ENCODE measurements at places on chromosomes 4 and X. TPM values are rescaled to one million over a fixed set of nuclear protein-coding genes. Genes with fewer than 3 reads are reported as not detected.
A peak's percentile ranks its signal among the peaks of the same experiment; 100 is the strongest.

GLRA3 gene
- polyA plus RNA-seq: 2.1 TPM

DCAF12L2 gene
- polyA plus RNA-seq: 0.20 TPM

P2RY8 gene
- 1.9 TPM for polyA plus RNA-seq

POU3F4 gene
- polyA plus RNA-seq: not detected

ATP2B3 gene
- 13.6 TPM for polyA plus RNA-seq

TMPRSS11D gene
- not detected for polyA plus RNA-seq

RHOXF2 gene
- not detected for polyA plus RNA-seq

P2RY4 gene
- polyA plus RNA-seq: 0.03 TPM

- peak overlapping the region; percentile 98 for H3K4me3 ChIP-seq
- peak; percentile 46 for DNase-seq
- no peaks in the 10 kb centered on the region for H3K36me3 ChIP-seq
These were observed 578 bp downstream of the CHIC2 start for GRCh38 chr4:54063737-54064316.

DNA sequence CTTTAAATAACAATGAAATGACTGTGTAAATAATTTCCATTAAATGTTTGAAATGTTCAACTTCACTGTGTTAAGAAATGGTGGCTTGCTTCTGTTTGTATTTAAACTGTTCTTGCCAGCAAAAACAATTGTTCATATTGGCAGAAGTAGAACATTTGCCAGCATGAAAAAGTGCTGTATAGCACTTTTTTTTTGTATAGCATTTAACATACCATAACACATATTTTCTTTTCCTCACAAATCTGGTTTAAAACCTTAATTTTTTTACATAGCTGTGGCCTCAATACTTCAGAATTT, 94.1 kb downstream of the COX18 start:
- H3K4me3 ChIP-seq: no peak overlapping the region
- no peaks in the 10 kb centered on the region for H3K36me3 ChIP-seq
- peaks cover 3% of the 10 kb centered on the region for H3K27me3 ChIP-seq

GRCh38 chrX:102658556-102658955, 7.3 kb downstream of the GPRASP1 start:
- peaks cover 5% of the 10 kb centered on the region for H3K4me1 ChIP-seq
- no peaks in the 10 kb centered on the region for H3K36me3 ChIP-seq
- H3K4me3 ChIP-seq: no peak overlapping the region
- no peak overlapping the region for H3K27ac ChIP-seq

GRCh38 chrX:49627086-49627777, 28.4 kb downstream of the GAGE1 start:
- no peaks in the 10 kb centered on the region for H3K4me1 ChIP-seq
- H3K4me3 ChIP-seq: no peak overlapping the region
- no peaks in the 10 kb centered on the region for H3K36me3 ChIP-seq
- peak; percentile 40 for DNase-seq
- H3K27me3 ChIP-seq: no peaks in the 10 kb centered on the region
- no peak overlapping the region for H3K27ac ChIP-seq

DNA sequence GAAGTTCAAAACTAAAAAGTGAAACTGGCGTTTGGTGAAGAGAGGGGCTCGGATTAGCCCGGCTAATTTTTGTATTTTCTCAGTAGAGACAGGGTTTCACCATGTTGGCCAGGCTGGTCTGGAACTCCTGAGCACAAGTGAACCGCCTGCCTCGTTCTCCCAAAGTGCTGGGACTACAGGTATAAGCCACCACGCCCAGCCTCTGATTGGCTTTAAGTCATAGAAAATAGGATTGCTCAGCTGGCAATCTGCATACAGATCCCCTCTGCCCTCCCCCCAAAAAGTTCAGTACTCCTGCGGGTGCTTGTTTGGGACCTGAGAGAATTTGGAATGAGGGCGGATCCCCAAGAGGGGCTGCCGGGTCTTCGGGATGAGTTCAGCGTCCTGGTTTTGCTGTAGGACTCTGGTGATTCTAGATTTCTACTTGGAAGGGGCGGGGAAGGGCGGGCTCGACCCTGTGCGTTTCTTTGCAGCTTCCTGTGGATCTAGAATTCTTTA, 537 bp upstream of the PRKX start:
- H3K4me1 ChIP-seq: no peaks in the 10 kb centered on the region
- peaks cover 4% of the 10 kb centered on the region for H3K27me3 ChIP-seq
- no peaks in the 10 kb centered on the region for H3K36me3 ChIP-seq
- no peak overlapping the region for H3K27ac ChIP-seq
- H3K4me3 ChIP-seq: no peak overlapping the region
- DNase-seq: no peak

- H3K4me1 ChIP-seq: peaks cover 19% of the 10 kb centered on the region
- H3K27ac ChIP-seq: no peak overlapping the region
- H3K4me3 ChIP-seq: no peak overlapping the region
- no peaks in the 10 kb centered on the region for H3K36me3 ChIP-seq
These were observed 342.5 kb upstream of the GATB start for GRCh38 chr4:152103181-152103901.

DNA sequence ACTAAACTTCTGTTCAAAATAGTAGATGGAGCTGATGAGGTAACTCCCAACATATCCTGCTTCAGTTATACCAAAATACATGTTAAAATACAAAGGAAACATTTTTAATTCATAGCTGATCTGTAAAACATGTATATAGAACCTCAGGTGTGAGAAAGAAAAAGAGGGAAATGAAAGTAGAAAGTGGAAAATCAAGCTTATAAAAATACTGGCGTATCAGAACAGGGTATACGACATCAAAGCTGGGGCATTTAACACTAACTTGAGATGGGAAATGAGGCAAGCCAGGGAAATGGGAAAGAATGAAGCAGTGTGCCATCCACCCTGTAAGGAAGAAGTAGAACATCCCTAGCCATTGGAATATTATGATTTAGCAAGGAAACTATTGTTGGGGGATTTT, 767.5 kb downstream of the DMD start:
- H3K36me3 ChIP-seq: no peaks in the 10 kb centered on the region
- no peaks in the 10 kb centered on the region for H3K27me3 ChIP-seq
- DNase-seq: no peak

- H3K27ac ChIP-seq: no peak overlapping the region
- no peaks in the 10 kb centered on the region for H3K27me3 ChIP-seq
- no peaks in the 10 kb centered on the region for H3K4me1 ChIP-seq
- no peak for DNase-seq
- no peak overlapping the region for H3K4me3 ChIP-seq
These were observed 10.3 kb downstream of the ZDHHC9 start for GRCh38 chrX:129833153-129833990.

- no peaks in the 10 kb centered on the region for H3K36me3 ChIP-seq
- H3K27me3 ChIP-seq: no peaks in the 10 kb centered on the region
- H3K4me3 ChIP-seq: no peak overlapping the region
- H3K27ac ChIP-seq: no peak overlapping the region
- DNase-seq: no peak
- no peaks in the 10 kb centered on the region for H3K4me1 ChIP-seq
These were observed 469.0 kb upstream of the BOD1L1 start for GRCh38 chr4:14096396-14096965.

- no peaks in the 10 kb centered on the region for H3K36me3 ChIP-seq
- no peak overlapping the region for H3K4me3 ChIP-seq
- DNase-seq: peak; percentile 31
- peak overlapping the region; percentile 78 for H3K27ac ChIP-seq
- H3K4me1 ChIP-seq: peaks cover 11% of the 10 kb centered on the region
These were observed 2.0 kb downstream of the BCOR start for GRCh38 chrX:40095583-40096394.

DNA sequence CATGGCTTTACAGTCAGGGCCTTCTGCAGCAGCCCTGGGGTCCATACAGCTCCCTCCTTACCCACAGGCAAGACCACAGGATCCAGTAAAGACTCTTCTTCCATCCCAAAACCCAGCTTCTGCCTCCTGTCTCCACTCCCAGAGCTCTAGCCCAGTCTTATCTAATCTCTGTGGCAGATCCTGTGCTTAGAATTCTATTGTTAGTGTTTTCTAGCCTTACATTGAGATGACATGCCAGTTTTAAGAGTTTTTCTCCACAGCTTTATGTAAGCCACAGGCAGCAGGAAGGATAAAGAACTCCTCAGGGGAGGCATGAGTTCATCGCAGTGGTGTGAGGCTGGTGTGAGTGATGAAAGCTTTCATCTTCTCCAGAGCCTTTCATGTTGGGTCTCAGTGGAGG, 129.1 kb downstream of the RCHY1 start:
- no peak overlapping the region for H3K4me3 ChIP-seq
- no peaks in the 10 kb centered on the region for H3K4me1 ChIP-seq
- DNase-seq: no peak

DNA sequence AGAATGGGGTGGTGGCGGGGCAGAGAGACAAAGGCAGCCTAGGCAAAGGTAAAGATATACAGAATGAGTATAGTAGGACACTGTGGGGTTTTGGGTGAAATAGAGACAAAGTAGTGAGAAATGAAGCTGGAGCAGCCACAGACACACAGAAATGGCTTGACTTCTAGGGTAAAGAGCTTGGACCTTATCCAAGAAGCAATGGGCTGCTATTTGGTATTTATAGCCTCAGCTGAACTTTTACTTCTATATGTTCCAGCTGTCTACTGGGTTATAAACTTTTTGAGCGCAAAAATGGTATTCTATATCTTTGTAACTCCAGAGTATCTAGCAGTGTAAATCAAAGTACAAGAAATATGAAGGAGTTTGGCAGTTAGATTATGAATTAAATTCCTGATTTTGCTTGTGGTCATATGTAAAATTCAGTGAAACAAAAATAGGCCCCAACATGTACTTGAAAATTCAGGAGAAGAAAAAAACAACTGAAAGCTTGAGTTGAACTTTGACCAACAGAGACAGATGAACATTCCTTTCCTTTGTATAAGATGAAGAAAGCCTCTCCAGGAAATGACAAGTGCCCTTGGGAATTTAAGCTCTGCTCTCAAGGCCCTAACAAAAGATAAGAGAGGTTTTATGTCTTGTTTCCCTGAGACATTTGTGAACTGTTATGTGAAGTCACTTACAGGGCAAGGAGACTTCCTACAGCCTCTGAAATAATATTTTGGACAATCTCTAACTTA, 354.1 kb downstream of the CHIC1 start:
- H3K36me3 ChIP-seq: no peaks in the 10 kb centered on the region
- no peak for DNase-seq
- H3K27me3 ChIP-seq: peaks cover 4% of the 10 kb centered on the region
- no peak overlapping the region for H3K4me3 ChIP-seq

GRCh38 chr4:38190717-38191178, 230.6 kb downstream of the PTTG2 start:
- H3K27ac ChIP-seq: no peak overlapping the region
- no peak for DNase-seq
- H3K36me3 ChIP-seq: no peaks in the 10 kb centered on the region
- peaks cover 6% of the 10 kb centered on the region for H3K4me1 ChIP-seq
- H3K4me3 ChIP-seq: no peak overlapping the region

Measured in adrenal gland (tissue), 19 donors.